ENCODE measurements at places on chromosomes 4 and X.

DNA sequence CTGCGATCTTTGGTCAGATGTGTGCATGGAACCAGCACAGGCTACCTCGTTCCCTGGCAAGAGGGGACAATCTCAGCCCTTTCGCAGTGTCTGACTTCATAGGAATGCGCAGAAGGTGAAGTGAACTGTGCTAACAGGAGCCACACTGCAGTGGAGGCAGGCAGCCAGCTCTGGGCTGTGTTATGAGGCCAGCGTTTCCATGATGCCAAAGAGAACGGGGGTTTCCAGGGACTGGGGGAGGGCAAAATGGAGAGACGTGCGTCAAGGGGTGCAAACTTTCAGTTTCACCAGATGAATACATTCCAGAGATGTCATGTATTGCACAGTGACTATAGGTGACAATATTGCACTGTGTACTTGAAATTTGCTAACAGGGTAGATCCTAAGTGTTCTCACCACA is 30.4 kb downstream of the CLDN34 start:
- DNase-seq, result no peak

DNA sequence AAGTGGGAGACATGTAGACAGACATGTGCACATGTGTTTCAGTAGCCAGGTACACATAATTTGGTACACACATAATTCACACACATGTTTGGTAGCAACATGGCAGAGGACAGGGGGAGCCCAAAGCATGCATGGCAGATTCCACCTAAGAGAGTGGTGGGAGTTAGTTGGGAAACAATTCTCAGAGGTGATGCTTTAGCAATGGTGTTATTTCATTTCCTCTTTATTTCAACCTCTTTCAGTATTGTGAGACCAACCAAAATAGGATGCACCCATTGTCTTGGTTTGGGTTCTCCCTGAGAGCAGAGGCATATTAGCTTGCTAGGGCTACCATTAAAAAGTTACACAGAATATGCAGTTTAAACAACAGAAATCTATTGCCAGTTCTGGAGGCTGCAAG is 92.2 kb upstream of the ANXA3 start:
- DNase-seq, result no peak

- no peak for DNase-seq
These were observed 10.7 kb upstream of the YIPF7 start for GRCh38 chr4:44661940-44662622.

GRCh38 chr4:138334346-138335016 is 92.3 kb upstream of the SLC7A11 start:
- no peak for DNase-seq

- no peak for DNase-seq
These were observed 471.3 kb downstream of the TECRL start for GRCh38 chr4:63937961-63938360.

- no peak for DNase-seq
These were observed 21.3 kb downstream of the SPCS3 start for GRCh38 chr4:176340871-176341685.

DNA sequence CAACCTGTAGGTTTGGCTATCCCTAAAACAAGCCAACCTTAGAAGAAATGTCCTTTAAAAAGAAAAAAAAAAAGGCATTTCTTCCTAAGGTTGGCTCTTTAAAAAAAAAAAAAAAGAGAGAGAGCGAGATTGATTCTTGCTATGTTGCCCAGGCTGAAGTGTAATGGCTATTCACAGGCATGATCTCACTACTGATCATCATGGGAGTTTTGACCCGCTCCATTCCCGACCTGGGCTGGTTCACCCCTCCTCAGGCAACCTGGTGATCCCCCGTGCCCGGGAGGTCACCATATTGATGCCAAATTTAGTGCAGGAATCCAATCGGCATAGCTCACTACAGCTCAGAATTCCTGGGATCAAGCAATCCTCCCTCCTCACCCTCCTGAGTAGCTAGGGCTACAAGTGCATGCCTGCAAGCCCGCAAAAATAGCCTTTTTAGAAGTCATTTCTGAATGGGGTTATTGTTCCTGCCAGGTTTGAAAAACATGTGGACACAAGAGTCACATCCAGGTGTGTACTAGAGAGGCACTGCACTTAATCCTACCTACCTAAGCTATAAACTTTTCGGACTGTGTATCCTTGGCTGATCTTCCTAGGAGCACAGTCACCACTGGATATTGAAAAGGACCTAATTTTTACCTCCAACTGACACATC is 61.4 kb upstream of the ZCCHC13 start:
- no peak for DNase-seq

DNA sequence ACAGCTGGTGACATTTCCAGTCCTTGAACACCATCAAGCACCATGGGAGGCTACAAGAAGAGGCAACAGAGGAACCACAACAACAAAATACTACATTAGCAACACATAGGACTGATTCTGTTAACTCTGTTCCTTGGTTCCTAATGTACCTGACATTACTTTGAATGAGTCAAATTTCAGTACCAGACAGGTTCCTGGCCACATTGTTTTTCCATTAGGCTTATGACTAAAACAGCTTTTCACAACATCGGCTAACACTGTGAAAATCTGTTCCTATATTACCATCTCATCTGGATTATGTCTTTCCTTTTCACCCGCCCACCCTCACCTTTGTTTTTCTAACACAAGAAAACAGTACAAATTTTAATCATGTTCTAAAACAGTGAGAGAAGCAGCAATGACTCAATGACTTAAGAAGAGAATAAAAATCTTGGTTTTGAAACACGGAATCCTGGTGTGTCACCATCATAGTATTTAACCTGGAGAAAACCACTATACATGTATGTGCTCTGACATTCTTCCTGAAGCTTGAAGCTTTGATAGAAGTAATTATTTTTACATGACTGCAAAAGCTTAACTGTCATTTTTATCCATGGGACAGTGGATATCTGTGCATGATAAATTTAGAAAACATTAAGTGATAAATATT is 143.9 kb downstream of the SCFD2 start:
- DNase-seq, result no peak

- no peak for DNase-seq
These were observed 121.3 kb downstream of the KIT start for GRCh38 chr4:54779036-54779435.

GRCh38 chr4:168614281-168615057 is 117.6 kb downstream of the PALLD start:
- DNase-seq, result no peak

DNA sequence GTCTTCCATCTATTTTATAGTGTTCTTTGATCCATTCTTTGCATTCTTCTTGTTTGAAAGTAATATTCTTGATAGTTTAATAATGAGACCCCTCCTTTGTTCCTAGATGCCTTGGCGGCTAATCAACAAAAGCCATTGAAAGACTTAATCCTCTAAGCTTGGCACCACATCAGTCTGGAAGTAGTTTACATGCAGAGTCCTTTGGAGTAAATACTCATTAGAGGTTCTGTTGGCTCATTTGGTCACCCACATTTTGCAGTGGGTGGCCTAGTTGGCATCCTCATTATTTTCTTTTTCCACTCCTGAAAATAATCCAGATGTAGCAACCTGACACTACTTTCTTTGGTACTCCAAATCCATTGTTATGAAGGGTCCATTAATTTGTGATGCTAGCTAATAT is 64.5 kb downstream of the DKK2 start:
- no peak for DNase-seq

- no peak for DNase-seq
These were observed 6.0 kb upstream of the CXCL10 start for GRCh38 chr4:76029300-76029699.

GRCh38 chrX:41481264-41482109 is 34.3 kb downstream of the NYX start:
- DNase-seq, result no peak

All from NCI-H1436 treated with DMSO at 0.1 percent for 48 hours (cell line).